ENCODE measurements at places on chromosomes 4 and X.

GRCh38 chrX:125651426-125651825, 331.8 kb downstream of the TEX13C start:
- no peak for DNase-seq

GRCh38 chr4:122968227-122968812, 45.9 kb upstream of the NUDT6 start:
- no peak for DNase-seq

GRCh38 chrX:24796204-24796603, 102.5 kb downstream of the POLA1 start:
- DNase-seq: no peak

- no peak for DNase-seq
Observed at GRCh38 chr4:158422546-158422945, 99.1 kb upstream of the RXFP1 start.

DNA sequence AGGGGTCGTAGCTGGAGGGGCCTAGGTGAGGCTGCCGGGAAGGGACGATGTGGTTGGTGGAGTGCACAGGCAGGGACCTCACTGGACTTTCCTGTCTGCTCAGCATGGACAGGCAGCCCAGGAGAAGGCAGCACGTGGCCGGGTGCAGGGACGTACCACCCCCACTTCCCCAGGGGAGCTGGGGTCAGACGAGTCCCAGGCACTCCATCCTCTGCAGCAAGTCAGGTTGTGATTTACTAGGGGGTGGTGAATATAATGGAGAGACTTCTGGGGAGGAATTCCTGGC, 1.5 kb upstream of the CTBP1 start:
- no peak for DNase-seq

DNA sequence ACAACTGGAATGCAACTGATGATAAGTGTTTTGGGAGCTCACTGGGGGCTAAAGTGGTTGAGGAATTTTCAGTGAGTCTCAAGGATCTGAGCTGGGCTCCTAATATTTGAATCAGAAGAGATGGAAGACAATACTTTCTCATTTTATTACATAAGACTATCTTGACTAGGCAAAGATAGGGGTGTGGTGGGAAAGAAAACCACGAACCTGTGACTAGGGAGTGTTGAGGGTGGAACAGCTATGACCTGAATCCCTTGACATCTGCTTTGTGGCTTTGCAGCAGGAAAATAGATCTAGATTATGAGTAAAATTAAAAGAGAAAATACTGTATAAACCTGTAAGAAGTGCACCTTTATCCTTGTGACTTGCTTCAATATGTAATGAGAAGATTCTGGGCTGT, 295.1 kb upstream of the TEX13A start:
- no peak for DNase-seq

GRCh38 chr4:124948976-124949597, 236.6 kb upstream of the ANKRD50 start:
- DNase-seq: no peak

DNA sequence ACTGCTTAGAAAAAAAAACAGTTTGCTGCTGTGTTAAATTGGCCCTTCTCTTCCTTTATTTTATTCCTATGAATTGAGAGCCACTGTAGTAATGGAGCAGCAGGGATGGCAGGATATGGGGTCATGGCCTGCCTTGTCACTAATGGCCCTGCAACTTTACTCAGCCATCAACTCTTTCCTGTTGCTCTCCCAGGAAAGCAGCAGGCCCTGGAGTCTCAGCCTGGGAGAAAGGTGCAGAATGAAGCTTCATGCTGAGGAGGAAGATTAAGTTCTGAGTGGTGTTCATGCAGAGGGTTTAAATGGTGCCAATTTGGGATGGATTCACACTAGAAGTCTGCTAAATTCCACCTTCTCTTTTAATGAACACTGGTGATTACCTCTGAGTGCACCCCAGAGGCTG, 285.6 kb downstream of the GPAT3 start:
- no peak for DNase-seq

DNA sequence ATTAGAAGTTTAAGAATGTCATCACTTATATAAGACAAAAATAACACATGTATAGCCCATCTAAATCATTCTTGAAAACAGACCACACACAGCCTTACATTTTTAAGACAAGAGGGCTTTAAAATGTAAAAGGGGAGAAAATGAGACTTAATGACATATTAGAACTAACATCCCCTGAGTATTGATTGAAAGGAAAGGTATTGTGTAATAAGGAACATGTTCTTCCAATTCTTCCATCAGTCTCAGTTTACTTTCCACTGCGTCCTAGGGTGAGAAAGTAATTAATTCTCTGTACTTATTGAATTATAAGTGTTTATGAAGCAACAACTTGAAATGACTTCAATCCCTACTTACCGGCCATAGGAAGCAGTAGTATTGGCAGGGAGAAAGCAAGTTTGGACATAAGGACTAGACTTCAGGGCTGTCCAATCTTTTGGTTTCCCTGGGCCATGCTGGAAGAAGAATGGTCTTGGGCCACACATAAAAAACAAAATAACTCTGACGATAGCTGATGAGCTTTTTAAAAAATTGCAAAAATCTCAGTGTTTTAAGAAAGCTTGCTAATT, 202.7 kb upstream of the SPRY1 start:
- no peak for DNase-seq

- DNase-seq: no peak
Observed at GRCh38 chrX:34658326-34658725, 1.2 kb upstream of the TMEM47 start.

- DNase-seq: no peak
Observed at GRCh38 chr4:124631760-124632159, 80.8 kb downstream of the ANKRD50 start.

GRCh38 chr4:118904935-118905334, 16.3 kb downstream of the SYNPO2 start:
- DNase-seq: no peak

- no peak for DNase-seq
Observed at GRCh38 chr4:85776579-85776978, 301.6 kb downstream of the ARHGAP24 start.

DNA sequence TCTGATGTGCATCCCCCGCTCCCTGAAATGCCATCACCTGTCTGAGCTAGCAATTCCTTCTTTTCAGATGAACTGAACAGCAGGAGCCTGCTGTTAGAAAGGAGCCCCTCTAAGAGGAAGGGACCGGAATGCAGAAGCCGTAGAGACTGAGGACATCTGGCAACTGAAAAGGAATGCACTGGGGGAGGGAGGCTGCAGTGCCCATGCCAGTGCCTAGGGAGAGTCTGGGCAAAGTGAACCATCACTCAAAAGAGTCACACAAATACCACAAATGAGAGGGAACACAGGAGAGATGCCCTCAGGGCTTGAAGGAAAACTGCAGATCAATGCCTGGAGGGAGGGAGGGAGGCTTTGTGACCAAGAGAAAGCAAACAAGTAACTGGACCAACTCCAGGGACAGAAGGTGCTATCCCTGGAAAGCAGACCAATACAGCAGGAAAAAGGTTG, 93.9 kb upstream of the CBR4 start:
- DNase-seq: no peak

- DNase-seq: peak; percentile 64
Observed at GRCh38 chr4:140252742-140253555, 99.0 kb upstream of the MAML3 start.

DNA sequence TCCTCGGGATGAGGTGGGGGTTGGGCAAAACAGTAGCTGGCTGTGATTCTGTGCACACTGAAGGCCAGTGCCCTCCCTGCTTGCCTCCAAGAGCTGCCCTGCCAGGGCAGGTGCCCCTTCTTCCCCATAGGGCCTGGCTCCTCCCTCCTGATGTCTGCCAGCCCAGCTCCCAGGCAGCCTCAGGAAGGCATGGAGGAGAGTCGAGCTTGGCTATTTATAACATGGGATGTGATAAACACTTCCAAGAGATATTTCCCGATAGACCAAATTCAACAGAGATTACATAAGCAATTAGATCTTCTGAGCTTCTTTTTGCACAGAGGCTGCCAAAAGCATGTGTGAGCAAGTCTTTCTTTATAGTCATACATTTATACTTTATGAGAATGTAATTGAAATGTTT, 45.3 kb upstream of the PJA1 start:
- no peak for DNase-seq

DNA sequence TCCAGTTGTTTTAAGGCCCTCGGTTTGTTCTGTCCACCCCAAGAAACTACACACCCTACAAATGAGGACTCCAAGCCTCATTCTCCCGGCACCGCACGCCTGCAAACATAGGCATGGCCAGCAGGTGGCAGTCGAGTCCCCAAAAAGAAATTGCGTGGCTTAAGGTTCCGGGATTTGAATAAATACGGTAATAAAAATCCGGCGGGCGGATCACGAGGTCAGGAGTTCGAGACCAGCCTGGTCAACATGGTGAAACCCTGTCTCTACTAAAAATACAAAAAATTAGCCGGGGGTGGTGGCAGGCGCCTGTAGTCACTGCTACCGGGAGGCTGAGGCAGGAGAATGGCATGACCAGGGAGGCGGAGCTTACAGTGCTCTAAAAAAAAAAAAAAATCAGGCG, 21.8 kb upstream of the CSF2RA start:
- no peak for DNase-seq

GRCh38 chrX:9337046-9337445, 127.8 kb upstream of the TBL1X start:
- DNase-seq: no peak

DNA sequence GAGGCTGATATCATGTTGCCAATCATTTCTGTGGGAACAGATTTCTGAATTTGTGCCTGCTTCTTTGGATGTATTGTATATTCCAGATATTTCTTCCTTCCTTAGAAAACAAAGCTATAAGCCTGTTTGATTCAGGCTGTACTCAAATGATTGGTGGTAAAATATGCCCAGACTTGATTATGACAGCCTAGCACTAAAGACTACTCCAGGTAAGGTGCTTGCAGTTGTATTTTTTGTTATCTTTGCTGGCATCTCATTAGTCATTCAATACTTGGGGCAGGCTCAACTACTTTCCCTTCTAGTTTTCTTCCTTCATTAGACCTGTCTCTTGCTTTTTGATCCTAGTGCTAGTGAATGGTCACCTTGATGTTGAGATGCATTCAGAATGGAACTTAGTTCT, 90.6 kb downstream of the ZNF518B start:
- no peak for DNase-seq

GRCh38 chr4:4766564-4766963, 92.9 kb upstream of the MSX1 start:
- DNase-seq: no peak

GRCh38 chrX:70960730-70961129, 29.8 kb upstream of the SLC7A3 start:
- DNase-seq: no peak
